ENCODE measurements at places on chromosomes 5 and 9. TPM values are rescaled to one million over a fixed set of nuclear protein-coding genes. Genes with fewer than 3 reads are reported as not detected.

GRCh38 chr5:60495644-60496520 is 204.1 kb downstream of the DEPDC1B start:
- DNase-seq: no peak

DNA sequence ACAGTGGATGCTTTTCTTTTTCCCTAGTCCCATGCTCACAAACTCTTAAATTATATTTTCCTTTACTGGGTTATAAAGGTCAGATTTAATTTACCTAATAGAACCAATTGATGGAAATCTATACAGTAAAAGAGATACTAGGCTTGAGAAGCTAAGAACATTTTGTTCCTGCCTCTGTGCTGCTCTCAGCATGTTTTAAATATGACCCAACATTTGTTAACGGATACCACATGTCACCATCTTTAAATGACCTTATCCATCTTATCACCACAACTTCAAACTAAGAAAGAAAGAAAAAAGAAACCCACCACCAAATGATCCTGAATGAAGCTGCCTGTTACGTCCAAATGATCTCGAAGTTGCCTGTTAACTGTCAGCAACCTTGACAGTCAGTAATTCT is 334.7 kb upstream of the ZNF608 start:
- DNase-seq: no peak

- no peak for DNase-seq
These were observed 12.6 kb downstream of the PLGRKT start for GRCh38 chr9:5425006-5425628.

GRCh38 chr5:74638970-74639806 is 1.3 kb downstream of the ENC1 start:
- peak; percentile 25 for DNase-seq

GRCh38 chr5:127056896-127057295 is 16.4 kb downstream of the C5orf63 start:
- no peak for DNase-seq

DNA sequence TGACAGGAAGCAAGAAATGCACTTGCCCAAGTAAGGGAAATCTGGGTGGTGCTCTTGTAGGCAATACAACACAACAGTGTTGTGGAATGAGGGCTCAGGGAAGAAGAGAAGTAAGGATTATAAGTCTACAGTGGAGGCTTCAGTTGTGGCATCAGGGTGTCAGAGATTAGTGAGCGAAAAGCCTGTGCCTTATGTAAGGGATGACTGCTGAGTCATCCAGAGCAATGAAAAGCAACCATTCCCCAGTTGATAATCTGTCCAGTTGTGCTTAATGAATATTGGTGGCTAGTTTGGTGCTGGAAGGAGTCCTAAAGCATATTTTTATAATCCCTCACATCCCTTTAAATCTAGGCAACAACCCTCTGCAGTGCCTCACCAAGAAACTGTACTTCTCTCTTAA is 42.0 kb downstream of the FBXO38 start:
- no peak for DNase-seq

DNA sequence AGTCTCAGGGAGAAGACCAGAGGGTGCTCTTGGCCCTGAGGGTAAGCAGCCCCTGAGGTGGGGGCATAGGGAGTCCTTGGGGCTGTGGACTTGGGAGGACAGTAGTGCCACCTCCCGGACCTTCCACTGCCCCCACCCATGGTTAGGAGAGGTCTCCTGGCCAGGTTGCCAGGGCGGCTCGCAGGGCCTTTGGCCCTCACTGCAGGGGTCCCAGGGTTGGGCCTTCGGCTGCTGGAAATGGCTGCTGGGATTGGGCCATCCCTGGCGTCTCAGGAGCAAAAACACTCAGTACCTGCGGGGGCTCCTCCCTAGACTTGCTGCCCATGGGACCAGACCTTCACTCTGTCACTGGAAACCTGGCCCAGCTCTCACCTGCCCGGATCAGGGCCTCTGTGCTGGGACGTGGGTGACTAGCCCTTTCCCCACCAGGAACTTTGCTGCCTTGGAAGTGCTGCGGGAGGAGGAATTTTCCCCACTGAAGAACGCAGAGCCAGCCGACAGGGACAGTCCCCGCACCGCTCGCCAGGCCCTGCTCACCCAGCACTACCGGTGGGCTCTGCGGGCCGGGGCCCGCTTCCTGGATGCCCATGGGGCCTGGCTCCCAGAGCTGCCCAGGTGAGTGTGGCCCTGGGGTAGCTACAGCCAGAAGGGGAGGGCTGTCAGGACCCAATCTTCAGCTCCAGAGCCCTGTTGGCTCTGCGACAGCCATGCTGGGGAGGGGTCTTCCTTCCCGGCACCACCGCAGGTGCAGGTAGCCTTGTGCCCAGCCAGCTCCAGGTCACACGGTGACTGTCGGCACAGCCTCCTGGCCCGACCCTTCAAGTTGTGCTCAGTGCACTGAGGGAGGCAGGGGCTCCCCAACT is 3.2 kb downstream of the UAP1L1 start:
- no peak for DNase-seq

DNA sequence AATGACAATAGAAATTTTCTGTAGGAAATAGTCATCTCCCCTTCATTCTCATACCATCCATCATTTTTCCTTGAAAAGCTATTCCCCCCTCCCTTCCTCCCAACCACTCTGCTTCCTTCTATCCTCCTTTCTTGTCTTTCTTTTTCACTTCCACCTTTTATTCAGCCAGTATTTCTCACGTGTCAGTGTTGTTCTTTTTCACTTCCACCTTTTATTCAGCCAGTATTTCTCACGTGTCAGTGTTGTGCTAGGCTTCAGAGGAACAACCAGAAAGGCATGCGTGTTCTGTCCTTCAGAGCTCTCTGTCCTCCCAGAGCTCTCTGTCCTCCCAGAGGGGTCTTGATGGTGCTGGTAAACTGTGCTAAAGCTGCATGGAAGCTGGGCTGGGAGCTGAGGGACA is 419.6 kb downstream of the GADD45G start:
- no peak for DNase-seq

DNA sequence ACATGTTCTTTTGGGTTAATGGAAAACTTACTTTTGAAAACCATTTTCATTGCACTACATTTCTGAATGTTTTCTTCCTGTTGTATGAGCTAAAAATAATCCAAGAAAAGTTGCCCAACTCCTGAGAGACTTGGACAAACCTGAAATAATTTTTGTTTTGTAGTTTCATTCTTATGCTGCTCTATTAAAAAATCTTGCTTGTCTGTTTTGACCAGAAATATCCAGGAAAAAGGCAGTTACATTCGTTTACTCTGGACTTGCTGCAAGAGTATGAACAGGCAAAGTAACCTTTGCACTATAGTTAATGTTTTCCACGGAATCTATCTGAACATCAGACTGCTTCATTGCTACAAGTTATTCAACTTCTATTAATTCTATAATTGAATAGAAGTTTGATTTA is 200.1 kb upstream of the DAB2 start:
- no peak for DNase-seq

- DNase-seq: no peak
These were observed 106.6 kb upstream of the HMHB1 start for GRCh38 chr5:143705381-143705780.

- DNase-seq: peak; percentile 73
These were observed 163.5 kb downstream of the ARL15 start for GRCh38 chr5:54146916-54147315.

GRCh38 chr9:99173570-99174504 is 47.9 kb downstream of the ALG2 start:
- no peak for DNase-seq

Gene PCDHGA5
- total RNA-seq: 3.6 TPM

Gene CACFD1
- 4.3 TPM for total RNA-seq

Measured in skin of body (tissue), 3 donors.